SK-N-DZ (cell line): ENCODE measurements at places on chromosomes 11 and 22.
A peak's percentile ranks its signal among the peaks of the same experiment; 100 is the strongest.

DNA sequence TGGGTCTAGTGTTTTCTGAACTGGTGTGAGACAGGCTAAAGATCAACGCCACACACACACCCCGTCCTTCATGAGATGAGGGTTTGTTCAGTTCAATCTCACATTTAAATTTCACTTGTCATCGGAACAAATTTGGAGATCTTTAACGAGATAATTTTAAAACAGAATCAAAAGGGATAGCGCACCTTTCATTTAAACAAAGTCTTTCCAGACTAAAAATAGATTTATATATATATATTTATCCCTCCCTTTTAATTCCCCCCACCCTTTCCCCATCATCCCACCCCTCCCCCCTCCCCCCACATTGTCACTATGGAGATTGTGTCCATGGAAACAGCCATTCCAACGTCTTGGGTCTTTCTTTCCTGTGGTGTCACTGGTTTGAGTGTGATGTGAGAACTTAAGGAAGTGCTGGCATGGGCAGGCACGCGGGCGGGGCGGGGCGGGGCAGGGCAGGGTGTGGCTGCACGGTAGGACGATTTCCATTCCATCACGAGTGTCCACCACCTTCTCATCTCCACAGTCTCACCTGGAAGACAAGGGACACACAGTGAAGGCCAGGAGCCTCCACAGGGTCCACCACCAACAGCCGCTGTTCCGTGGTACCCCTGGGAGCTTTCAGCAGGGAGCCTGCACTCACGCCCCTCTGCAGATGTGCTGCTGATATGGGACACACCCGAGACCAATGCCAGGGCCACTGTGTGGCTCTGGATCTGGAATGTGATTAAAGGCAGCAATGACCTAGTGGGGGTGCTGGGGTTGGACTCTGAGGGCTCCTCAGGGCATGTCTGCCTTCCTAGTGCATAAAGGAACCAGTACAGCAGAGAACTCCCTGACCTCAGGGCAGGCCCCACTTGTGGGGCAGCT lies 30.5 kb upstream of the CYP2D6 start:
- no peak for DNase-seq

GRCh38 chr22:31239771-31240370 lies 27.8 kb downstream of the LIMK2 start:
- no peak for DNase-seq

DNA sequence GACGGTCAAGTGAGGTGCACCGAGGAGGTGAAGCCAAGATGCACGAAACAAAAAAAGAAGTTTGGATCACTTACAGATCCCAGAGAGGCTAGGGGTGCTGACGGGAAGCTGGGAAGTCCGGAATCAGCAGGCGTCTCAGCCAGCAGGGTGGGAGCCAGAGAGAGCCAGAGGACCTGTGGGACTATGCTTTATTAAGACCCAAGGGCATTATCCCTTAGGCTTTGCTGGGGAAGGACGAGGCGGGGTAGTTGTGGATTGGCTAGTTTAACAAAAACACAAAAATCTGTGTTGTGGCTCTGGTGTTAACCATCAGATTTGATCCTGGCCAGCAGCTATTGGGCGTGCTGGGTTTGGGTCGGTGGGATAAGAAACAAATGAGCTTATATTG lies 427.1 kb downstream of the DYNC2H1 start:
- DNase-seq: peak; percentile 25

GRCh38 chr11:87970762-87971161 lies 204.5 kb downstream of the RAB38 start:
- DNase-seq: no peak

GRCh38 chr22:19879992-19880785 lies 25.5 kb upstream of the GNB1L start:
- DNase-seq: no peak

DNA sequence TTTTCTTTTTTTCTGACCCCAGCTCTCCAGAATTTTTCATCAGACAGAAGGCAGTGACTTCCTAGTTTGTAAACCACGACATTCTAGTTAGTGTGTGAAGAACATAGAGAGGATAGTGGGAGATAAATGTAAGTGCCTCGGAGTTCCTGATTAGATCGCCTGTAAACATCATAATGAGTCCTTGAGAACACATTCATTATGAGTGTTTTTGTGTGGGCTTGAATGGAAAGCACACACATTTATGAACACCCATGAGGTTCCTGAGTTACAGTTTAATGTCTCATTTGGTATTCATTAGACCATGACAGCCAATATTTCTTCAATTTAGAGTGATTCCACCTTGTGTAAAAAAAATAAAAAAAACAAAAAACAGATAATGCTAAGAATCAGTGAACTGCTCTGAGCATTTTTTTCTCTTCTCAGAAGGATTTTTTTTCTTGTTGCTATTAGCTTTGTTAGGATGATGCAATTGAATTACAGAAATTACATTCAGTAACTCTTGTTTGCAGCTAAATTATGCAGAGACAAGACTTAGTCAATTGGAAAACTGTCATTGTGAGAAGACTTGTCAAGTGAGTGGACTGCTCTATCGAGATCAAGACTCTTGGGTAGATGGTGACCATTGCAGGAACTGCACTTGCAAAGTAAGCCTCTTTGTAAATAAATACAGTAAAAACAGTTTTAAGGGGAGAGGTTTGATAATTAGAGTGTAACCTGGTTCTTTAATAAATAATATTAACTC lies 257.6 kb downstream of the NELL1 start:
- no peak for DNase-seq

DNA sequence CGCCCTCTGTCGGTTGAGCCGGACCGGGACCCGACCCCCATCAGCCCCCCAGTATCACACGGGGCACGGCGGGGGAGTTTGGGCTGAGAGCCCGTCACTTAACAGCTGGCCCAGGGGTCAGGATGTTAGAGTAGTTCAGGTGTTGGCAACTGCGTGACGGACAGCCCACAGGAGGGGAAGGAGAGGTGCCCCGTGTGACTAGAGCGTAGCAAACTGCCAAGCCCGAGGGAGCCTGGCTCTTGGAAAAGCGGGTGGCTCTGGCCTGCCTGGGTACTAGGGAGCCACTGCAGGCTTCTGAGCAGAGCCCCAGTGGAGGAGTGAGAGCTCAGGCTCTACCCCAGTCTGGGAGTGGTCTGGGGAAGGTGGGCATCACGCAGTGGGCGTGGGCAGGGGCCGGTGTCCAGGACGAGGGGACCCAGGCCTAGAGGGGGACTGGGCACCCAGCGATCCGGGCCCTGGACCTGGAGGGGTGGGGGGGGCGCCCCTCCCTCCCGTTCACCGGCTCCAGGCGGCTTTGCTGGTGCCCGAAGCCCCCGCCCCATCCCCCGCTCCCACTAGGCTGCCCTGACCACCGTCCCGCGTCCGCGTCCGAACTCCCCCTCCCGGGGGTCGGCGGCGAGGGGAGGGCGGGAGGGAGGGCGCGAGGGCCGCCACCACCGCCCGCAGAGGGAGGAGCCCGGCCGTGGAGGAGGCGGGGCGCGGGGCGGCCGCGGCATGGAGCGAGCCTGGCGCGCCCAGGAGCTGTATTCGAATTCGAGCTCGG lies 24.4 kb downstream of the SHANK3 start:
- DNase-seq: no peak

- no peak for DNase-seq
These were observed 59.9 kb downstream of the DGCR2 start for GRCh38 chr22:19062139-19062942.

DNA sequence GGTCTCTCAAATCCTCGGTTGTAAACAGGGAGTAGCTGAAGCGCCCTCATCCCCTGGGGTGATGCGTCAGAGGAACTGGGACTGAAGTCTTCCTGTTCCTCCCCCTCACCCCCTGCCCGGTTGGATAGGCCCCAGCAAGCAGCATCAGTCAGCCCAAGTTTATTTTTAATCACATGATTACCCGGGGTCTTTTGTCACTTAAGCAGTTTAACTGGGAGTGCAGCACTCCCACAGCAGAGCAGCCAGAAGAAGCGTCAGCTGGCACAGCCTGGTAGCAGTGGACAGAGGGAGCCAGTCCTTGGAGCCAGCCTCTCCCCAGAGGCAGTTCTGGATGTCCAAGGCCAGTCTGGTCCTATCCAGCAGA lies 342.1 kb downstream of the CTTN start:
- no peak for DNase-seq

GRCh38 chr11:2538951-2539350 lies 94.1 kb downstream of the KCNQ1 start:
- DNase-seq: no peak

GRCh38 chr11:15967166-15967565 lies 389.2 kb downstream of the SOX6 start:
- no peak for DNase-seq

DNA sequence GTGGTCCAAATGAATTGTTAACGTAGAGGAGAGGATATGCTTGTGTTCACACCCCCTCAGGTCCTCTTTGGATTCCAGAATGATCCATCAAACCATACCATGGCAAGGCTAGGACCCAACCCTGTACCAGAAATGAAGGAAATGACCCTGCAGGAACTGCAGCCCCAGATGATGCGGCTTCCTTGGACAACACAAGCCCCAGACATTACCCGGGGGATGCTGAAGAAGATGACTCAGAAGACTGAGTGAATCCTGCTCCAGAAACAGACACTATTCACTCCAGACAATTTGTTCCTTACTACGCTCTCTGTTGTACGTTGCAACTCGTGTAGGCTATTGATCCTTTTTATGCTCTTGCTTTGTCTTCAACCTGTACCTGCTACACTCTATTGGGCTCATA lies 15.2 kb upstream of the MTMR2 start:
- no peak for DNase-seq

DNA sequence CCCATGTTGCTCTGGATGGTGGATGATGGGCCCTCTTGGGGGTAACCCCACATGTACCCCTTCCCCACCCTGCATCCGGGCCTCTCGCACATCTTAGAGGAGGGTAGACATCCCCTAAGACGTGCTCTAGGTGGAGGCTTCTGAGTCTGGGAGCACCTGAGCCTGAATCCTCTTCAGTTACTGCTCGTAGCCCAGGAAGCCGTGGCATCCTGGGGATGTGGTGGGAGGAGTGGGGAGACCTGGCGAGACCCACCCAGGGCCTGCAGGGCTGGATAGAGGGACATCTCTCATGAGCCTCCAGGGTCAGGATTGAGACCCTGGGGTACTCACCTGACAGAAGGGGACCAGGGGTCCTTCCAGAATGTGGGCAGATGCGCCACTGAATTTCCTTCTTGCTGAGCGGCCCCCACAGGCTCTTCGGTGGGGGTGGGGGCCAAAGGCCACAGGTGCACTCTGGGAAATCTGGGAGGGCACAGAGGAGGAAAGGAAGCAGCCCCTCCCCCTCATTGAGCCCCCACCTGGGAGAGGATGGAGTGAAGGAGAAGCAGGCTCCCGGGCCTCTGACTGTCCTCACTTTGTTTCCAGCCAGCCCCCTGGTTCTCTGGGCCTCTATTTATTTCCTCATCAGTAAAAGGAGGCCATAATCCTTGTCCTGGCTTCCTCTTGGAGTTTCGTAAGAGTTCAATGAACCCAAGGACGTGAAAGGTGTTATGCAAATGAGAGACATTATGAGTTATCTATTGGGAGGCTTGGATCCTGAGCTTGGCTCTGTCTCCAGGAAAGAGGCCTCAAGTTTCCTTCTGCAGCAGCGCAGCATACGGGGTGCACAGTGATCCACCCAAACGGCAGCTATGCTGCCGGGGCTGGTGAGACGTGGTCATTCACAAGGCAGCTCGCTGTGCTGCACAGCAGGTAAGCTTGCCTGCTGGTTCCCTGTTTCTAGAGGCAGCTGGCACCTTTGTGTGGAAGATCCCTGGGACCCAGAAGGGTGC lies 31.2 kb downstream of the KCNJ4 start:
- DNase-seq: no peak

DNA sequence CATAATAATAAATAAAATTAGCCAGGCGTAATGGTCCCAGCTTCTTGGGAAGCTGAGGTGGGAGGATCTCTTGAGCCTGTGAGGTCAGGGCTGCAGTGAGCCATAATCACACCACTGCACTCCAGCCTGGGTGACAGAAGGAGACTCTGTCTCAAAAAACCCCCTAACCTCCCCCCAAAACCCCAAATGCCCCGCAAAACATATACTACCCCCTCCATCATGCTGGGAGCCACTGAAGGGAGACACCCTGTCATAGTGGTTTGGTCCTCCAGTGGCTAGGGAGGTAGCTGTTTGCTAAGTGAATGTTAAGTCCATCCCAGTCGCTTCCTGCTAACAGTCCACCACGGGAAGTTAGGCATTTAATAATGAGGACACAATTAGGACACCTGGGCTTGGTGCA lies 125.0 kb downstream of the ABTB2 start:
- DNase-seq: no peak

DNA sequence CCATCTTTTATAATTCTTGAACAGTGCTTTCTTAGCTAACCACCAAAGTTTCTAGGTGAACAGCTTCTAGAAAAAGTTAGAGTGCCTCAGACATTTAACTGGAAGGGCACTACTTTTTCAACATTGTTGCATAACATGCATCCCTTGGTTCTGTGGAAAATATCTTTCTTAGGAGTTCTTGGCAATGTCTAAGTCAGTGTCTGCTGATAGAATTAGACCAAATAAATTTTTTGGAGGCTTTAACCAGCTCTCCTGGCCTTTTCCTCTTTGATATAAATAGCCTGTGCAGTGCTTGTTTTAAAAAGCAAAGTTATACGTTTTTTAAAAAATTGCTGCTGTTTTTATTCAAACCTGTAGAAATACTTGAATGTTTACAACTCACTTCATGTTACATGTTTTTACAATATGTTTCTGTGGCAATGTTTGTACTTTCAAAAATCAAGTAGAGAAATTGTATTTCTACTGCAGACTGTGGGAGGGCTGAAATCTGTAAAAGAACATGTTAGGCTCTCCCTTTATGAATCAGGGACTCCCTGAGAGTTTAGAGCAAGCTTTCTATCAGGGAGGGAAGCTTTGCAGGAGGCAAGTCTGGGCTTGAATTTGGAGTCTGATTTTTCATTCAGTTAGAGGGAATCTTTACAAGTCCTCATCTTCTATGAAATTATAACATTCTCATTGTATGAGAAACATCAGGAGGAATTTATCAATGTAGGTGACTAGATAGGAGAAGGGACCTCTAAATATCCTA lies 16.3 kb upstream of the PANX1 start:
- DNase-seq: no peak

DNA sequence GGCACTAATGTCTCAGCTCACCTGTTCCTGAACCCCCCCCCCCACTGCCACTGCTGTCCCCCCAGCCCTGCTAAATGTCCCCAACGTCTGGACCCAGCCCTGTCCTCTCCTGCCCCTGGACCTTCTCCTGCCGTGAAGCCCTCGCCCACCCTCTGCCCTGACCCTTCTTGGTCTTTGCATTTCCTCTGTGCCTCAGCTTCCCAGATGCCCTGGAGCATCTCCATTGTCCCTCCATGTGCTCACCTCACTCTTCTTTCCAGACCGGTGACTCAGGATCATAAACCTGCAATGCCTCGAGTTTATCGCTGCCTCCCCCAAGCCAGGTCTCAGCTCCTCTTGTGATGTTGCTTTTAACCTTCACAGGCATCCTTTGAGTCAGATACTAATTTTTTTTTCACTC lies 416.4 kb downstream of the BRD1 start:
- no peak for DNase-seq

DNA sequence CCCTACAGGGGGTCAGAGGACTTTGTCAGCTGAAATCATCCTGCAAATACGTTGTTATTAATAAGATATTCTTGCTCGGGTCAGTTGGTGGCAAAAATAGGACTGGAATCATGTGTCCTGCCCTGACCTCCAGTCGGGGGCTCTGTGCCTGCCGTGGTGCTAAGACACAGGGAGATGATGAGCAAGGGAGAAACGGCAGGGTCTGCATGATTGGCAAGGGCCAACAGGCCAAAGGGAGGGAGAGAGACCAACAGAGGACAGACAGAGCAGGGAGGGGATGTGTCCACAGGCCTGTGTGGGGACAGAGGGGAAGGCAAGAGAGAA lies 10.4 kb upstream of the TSKU start:
- DNase-seq: no peak

- DNase-seq: no peak
These were observed 322.1 kb upstream of the MPPED2 start for GRCh38 chr11:30908272-30908671.

GRCh38 chr11:85316967-85317366 lies 310.2 kb downstream of the DLG2 start:
- DNase-seq: no peak
